ENCODE measurements at places on chromosomes 11 and 22. TPM values are rescaled to one million over a fixed set of nuclear protein-coding genes. Genes with fewer than 3 reads are reported as not detected.

DNA sequence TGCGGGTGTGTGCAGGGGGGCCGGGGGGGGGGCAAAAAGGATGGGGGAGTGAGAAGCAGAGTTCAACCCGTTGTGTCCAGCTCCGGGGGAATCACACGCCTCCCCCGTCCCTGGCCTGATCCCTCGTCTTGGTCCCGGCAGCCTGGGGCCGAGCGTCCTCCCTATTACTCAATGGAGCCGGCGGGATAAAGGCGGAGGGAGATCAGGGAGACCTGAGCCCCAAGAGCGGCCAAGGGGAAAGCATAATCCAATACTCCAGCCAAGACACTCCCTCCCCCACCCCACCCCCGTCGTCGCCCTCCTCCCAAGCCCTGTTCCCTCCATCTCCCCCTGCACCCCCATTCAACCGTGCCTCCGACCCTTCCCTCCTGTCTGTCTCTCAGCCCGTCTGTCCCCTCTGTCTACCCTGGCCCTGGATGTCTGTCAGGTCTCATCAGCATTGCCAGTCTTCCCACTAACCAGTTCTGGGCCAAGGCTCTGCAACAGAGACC, 2.6 kb downstream of the PHOX2A start:
- H3K27ac ChIP-seq = no peak overlapping the region
- peaks cover 11% of the 10 kb centered on the region for H3K36me3 ChIP-seq
- no peak overlapping the region for H3K4me3 ChIP-seq
- no peak for DNase-seq

GRCh38 chr22:21632237-21632895, at the start of gene CCDC116:
Gene CCDC116, plus strand, starts transcription at chr22:21632760. Its CDS starts 422 bp downstream, at chr22:21633182.
- H3K4me3 ChIP-seq = no peak within 1 kb of the TSS
- no peaks in the 10 kb centered on the region for H3K27me3 ChIP-seq
- DNase-seq = no peak
- H3K36me3 ChIP-seq = peaks cover 7% of the 10 kb centered on the region
- no peak within 1 kb of the TSS for H3K27ac ChIP-seq

CYB5R2 gene
- 9.7 TPM for total RNA-seq

DNA sequence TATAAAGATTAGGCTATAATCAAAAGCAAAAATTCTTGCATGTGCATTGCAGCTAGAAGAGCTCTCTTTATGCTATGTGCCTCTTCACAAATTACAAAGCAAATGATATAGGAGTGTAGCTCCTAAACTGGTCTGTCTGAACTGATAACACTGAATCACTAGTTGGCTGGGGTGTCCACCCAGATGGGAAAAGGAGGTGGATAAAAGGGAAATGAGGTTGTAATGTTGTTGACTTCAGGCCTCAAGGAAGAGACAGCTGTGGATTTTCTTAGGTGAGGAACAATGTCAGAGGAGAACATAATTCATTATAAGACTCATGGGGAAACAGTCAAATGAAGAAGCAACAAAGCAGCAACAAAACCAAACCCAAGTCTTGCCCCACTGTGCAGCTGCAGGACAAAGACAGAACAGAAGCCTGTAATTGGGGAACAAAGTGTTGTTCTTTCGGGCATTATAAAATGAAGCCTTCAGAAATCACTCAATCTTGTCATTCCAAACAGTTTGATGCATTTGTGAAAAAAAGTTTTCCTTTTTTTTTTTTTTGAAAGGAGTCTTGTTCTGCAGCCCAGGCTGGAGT, 130.1 kb upstream of the DDI1 start:
- H3K27me3 ChIP-seq = no peaks in the 10 kb centered on the region
- no peak overlapping the region for H3K4me3 ChIP-seq
- H3K36me3 ChIP-seq = peaks cover 2% of the 10 kb centered on the region
- DNase-seq = no peak
- H3K4me1 ChIP-seq = no peaks in the 10 kb centered on the region

DNA sequence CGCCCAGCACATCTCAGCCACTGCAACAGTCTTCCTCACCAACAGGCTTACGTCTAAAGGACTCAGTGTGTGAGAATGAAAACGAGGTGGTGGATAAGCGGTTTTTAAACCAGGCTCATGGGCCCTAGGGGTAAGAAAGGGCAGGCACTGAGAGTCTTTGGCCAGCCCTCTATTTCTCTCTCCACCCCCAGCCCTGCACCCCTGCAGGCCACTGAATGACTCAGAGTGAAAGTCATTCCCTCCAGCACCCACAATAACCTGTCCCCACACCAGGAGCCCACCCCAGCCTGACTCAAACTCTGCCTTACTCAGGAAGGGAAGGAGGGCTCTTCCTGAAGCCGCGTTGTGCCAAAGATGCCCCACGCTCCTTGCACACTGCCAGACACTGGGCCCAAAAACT, 72.0 kb downstream of the LARGE1 start:
- H3K4me3 ChIP-seq = no peak overlapping the region
- H3K27ac ChIP-seq = no peak overlapping the region
- peaks cover 33% of the 10 kb centered on the region for H3K4me1 ChIP-seq
- no peak for DNase-seq
- H3K36me3 ChIP-seq = peaks cover 33% of the 10 kb centered on the region

FOSL1 gene
- total RNA-seq = 1.7 TPM

C11orf87 gene
- total RNA-seq = 1.4 TPM

DNA sequence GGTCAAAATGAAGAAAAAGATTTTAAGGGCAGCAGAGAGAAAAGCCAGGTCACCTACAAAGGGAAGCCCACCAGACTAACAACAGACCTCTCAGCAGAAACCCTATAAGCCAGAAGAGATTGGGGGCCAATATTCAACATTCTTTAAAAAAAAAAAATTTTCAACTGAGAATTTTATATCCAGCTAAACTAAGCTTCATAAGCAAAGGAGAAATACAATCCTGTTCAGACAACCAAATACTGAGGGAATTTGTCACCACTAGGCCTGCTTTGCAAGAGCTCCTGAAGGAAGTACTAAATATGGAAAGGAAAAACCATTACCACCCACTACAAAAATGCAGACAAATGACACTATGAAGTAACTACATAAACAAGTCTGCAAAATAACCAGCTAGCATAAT, 13.1 kb downstream of the PATE4 start:
- DNase-seq = no peak
- no peaks in the 10 kb centered on the region for H3K27me3 ChIP-seq
- H3K4me3 ChIP-seq = no peak overlapping the region
- no peak overlapping the region for H3K27ac ChIP-seq
- H3K36me3 ChIP-seq = peaks cover 9% of the 10 kb centered on the region

GRCh38 chr11:11501546-11502262, 120.1 kb downstream of the GALNT18 start:
- DNase-seq = no peak
- peaks cover 3% of the 10 kb centered on the region for H3K27me3 ChIP-seq
- no peaks in the 10 kb centered on the region for H3K36me3 ChIP-seq
- H3K4me1 ChIP-seq = peaks cover 21% of the 10 kb centered on the region

GRCh38 chr22:32911503-32911902, 110.0 kb downstream of the TIMP3 start:
- no peak for DNase-seq
- H3K4me1 ChIP-seq = peaks cover 9% of the 10 kb centered on the region
- H3K27me3 ChIP-seq = peaks cover 2% of the 10 kb centered on the region
- H3K4me3 ChIP-seq = no peak overlapping the region
- H3K36me3 ChIP-seq = peaks cover 2% of the 10 kb centered on the region
- H3K27ac ChIP-seq = no peak overlapping the region

GRCh38 chr11:94511932-94512781, at the start of gene C11orf97:
Gene C11orf97, plus strand, starts transcription at chr11:94512461. Its CDS starts 68 bp downstream, at chr11:94512529.
- peak within 1 kb of the TSS; percentile 73 for H3K4me3 ChIP-seq
- peaks cover 63% of the 10 kb centered on the region for H3K27me3 ChIP-seq
- peak; percentile 37 for DNase-seq

GPHA2 gene
- 0.41 TPM for total RNA-seq

- no peak overlapping the region for H3K4me3 ChIP-seq
- DNase-seq = peak; percentile 39
- peaks cover 15% of the 10 kb centered on the region for H3K27me3 ChIP-seq
- peaks cover 5% of the 10 kb centered on the region for H3K4me1 ChIP-seq
Observed at GRCh38 chr22:48943567-48944432, 883.9 kb downstream of the BRD1 start.

ACR gene
- 0.62 TPM for total RNA-seq

- H3K36me3 ChIP-seq = peaks cover 5% of the 10 kb centered on the region
- H3K27ac ChIP-seq = no peak overlapping the region
- no peak overlapping the region for H3K4me3 ChIP-seq
- H3K4me1 ChIP-seq = no peaks in the 10 kb centered on the region
- no peaks in the 10 kb centered on the region for H3K27me3 ChIP-seq
- no peak for DNase-seq
Observed at GRCh38 chr11:10197091-10197490, 96.9 kb downstream of the SBF2 start.

CBLIF gene
- total RNA-seq = 17.9 TPM

DNA sequence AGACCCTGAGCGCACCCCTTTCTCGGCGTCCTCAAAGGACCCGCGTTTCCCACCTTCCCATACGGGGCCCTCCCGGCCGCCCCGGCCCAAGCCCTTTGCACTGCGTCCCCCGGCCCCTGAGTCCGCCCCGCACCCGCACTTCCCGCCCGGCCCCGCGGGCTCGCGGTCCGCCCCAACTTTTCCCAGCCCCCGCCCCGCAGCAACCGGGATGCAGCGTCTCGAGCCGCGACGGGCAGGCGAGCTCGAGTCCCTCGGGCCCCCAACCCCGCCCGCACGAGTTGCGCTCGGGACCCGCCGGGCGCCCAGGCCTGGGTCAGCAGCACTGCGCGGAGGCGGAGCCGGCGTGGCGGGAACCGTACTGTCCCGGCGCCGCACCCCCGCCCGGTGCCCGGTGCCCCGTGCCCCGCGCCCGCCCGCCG, 371 bp downstream of the SMCO4 start:
- H3K36me3 ChIP-seq = no peaks in the 10 kb centered on the region
- peak overlapping the region; percentile 83 for H3K4me3 ChIP-seq
- H3K27ac ChIP-seq = peak overlapping the region; percentile 53
- no peak for DNase-seq
- peaks cover 9% of the 10 kb centered on the region for H3K4me1 ChIP-seq
- peaks cover 16% of the 10 kb centered on the region for H3K27me3 ChIP-seq

DNA sequence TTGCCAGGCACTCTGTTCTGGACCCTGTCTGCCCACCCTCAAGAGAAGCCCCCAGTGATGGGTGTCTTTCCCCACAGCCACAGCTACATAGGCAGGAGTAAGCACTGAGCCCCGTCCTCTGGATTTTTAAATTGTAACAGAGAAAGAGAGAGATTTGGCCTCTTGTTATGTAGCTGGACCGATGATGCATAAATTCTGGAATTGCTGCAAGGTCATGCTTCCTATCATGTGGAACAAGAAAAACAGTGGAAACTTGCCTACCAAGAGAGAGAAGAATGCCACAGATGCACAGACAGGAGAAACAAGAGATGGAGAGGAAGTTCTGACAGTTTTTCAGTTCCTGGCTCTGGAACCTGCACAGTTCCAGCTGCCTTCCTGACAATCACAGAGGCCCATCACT, 150.2 kb downstream of the ETS1 start:
- H3K4me1 ChIP-seq = no peaks in the 10 kb centered on the region
- H3K36me3 ChIP-seq = no peaks in the 10 kb centered on the region
- no peak overlapping the region for H3K4me3 ChIP-seq

- peak overlapping the region; percentile 83 for H3K27ac ChIP-seq
- H3K4me1 ChIP-seq = peaks cover 32% of the 10 kb centered on the region
- no peaks in the 10 kb centered on the region for H3K27me3 ChIP-seq
- H3K4me3 ChIP-seq = peak overlapping the region; percentile 52
Observed at GRCh38 chr11:62575837-62576236, 2.1 kb upstream of the EEF1G start.

GRK2 gene
- 53.0 TPM for total RNA-seq

DNA sequence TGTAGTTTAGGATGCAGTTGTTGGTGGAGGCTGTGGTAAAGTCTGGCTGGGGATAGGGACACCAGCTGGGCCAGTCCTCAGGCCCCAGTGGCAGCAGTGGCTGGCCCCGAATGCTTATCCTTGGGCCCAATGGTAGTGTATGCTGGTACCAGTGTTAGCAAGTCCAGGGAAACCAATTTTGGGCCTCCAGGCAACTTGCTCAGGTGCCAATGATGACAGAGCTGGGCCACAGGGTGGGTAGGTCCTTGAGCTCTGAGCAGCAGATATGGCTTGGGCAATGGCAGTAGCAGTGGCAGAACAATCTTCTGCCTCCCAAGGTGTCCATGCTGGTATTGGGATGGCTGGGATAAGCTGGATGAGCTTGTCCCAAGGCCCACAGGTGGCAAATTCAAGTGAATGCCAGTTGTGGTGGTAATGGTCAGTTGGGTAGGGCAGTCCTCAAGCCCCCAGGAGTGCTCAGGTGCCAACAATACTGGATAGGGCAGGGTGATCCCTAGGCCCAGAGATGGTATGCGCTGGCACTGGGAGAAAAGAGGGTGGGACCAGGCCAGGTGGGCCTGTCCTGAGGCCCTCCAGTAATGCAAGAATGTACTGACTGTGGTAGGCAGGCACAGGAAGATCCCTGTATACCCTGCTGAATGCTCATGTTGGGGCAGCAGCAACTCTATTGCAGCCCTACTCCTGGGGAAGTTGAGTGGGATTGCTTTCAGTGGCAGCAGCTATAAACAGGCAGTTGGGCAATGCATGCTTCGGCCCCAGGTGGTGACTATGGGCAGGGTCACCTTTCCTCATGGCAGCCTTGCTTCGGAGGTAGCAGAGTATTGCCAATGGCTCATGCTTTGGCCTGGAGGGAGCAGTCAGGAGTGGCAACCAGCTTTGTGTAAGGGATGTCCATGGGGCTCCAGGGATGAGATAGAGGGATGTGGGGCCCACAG, 54.7 kb downstream of the KCNQ1OT1 start:
- no peak overlapping the region for H3K4me3 ChIP-seq
- H3K4me1 ChIP-seq = no peaks in the 10 kb centered on the region
- H3K27me3 ChIP-seq = no peaks in the 10 kb centered on the region
- peaks cover 57% of the 10 kb centered on the region for H3K36me3 ChIP-seq
- peak overlapping the region; percentile 91 for H3K27ac ChIP-seq

- H3K4me3 ChIP-seq = no peak overlapping the region
- H3K4me1 ChIP-seq = no peaks in the 10 kb centered on the region
- H3K36me3 ChIP-seq = no peaks in the 10 kb centered on the region
- no peak overlapping the region for H3K27ac ChIP-seq
- DNase-seq = no peak
- peaks cover 2% of the 10 kb centered on the region for H3K27me3 ChIP-seq
Observed at GRCh38 chr22:47816121-47816862, 1053.8 kb downstream of the TBC1D22A start.

OR5B21 gene
- not detected for total RNA-seq

OR51B2 gene
- total RNA-seq = not detected

DNA sequence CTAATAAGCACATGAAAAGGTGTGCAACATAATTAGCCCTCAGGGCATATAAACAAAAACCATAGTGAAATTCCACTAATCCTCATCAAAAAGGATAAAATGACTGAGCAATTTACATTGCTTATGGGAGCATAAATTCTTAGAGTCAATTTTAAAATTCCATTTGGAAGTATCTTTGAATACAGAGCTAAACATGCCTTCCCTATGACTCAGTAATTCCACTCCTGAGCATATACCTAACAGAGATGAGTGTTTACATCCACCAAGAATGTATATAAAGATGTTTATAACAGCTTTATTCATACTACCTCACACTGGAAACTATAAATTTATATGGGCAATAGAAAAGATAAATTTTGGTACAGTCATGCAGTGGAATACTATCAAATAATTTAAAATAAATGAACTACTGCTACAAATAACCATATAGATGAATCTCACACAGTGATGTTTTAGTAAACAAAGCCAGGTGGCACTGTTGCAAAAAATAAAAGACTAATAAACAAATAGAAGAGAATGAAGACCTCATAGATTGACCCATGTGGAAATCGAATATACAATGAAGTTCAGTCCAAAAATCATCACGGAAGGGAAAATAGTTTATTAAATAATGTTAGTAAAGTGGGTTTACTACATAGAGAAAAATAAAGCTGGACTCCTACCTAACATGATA, 8.2 kb upstream of the OR2D2 start:
- DNase-seq = no peak
- H3K27ac ChIP-seq = no peak overlapping the region
- no peaks in the 10 kb centered on the region for H3K4me1 ChIP-seq

ALDH3B1 gene
- not detected for total RNA-seq

- no peak overlapping the region for H3K27ac ChIP-seq
- no peak overlapping the region for H3K4me3 ChIP-seq
- peaks cover 69% of the 10 kb centered on the region for H3K27me3 ChIP-seq
- peaks cover 2% of the 10 kb centered on the region for H3K4me1 ChIP-seq
Observed at GRCh38 chr22:22576244-22576988, 17.4 kb upstream of the PRAME start.

APOA4 gene
- total RNA-seq = not detected

Measured in progenitor cell of endocrine pancreas (in vitro differentiated cells).